Upper lobe of right lung (tissue), 1 donor: ENCODE measurements at places on chromosomes 4 and X. TPM values are rescaled to one million over a fixed set of nuclear protein-coding genes. Genes with fewer than 3 reads are reported as not detected.

- DNase-seq = no peak
Observed at GRCh38 chrX:154026136-154027021, 6.7 kb upstream of the IRAK1 start.

- peak; percentile 80 for DNase-seq
Observed at GRCh38 chrX:56233682-56234081, 1.5 kb downstream of the KLF8 start.

USP27X gene
- total RNA-seq = 3.0 TPM

PPEF1 gene
- total RNA-seq = 1.1 TPM

GRCh38 chrX:153970357-153971123 lies 1.1 kb downstream of the HCFC1 start:
- DNase-seq = no peak

GRCh38 chr4:170009291-170009690 lies 16.9 kb downstream of the MFAP3L start:
- DNase-seq = no peak

DNA sequence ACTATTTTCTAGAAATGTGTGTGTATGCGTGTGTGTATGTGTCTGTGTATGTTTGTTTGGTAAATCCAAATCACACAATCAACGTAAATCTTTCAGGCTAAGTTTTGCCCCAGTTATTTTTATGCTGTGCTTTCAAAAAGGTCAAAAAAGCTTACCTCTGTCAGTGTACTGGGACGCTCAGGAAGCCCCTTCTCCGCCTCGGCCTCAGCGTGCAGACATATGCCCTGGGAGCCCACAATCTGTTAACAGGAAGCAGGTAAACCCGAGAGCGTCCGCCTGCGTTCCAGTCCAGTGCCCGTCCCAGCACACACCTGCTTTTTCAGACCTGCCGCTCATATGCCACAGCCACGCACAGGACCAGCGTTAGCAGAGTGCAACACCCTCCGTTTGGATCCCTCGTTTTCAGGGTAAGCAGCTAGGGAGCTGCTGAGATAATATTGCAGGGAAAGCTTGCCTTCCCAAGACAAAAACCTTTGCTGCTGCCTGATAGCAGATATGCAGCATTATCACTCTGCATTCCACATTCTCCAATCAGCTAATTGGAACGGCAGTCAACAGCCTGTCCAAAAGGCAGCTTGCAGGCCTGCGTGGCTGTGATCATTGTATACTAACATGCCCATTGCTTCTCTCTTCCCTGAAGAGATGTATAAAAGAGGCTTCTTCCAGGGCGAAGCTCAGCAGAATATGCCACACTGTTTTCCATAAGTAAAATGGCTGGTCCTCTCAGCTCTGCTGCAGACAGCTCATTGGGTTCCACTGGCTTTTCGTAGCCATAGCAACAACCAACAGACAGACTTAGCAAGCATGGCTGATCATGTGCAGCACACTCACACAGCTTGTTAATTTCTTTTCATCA lies at the start of gene SORBS2:
Gene SORBS2 (minus strand): TSS at position 686 of the 856 bp plus-strand sequence. CDS start 121,623 bp downstream, outside the sequence.
- DNase-seq = peak; percentile 79

GRCh38 chr4:112735474-112735951 lies 98.6 kb downstream of the LARP7 start:
- no peak for DNase-seq

DNA sequence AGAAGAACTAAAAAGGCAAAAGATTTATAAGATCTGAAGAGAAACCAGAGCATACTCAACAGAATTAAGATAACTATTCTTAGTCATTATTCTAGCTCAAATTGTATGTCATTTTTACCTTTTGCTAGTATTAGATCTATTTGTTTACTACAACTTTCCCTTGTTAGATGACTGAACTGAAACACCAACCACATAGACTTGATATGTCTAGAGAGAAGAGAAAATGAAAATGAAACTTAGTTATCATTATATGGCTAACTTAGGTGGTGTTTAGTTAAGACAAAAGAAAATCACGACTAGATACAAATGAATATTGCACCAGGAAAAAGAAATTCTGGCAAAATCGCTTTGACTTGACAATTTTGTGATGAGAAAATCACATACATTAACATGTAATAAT lies 690.8 kb downstream of the PCDH18 start:
- no peak for DNase-seq

GRCh38 chrX:8139716-8140115 lies 31.4 kb downstream of the VCX2 start:
- DNase-seq = no peak

- no peak for DNase-seq
Observed at GRCh38 chr4:153438916-153439756, 27.0 kb upstream of the TMEM131L start.

GRCh38 chrX:151692825-151693224 lies 2.4 kb upstream of the PRRG3 start:
- no peak for DNase-seq

DNA sequence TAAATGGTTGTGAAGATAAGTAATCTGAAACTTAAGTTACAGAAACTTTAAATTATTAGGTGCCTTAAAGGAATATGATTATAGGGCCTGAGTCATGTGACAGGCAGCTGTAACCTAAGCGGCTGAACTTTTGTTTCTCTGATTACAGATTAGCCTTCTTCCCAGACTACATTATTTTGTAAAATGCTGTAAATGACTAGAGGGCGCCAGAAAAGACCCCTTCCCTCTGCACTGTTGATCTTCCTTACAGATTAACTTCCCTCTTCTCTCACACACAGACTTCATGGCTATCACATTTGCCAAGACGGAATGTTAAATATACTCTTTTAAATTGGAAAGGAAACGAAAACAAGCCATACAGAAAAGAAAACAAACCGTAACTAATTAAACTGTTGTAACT lies 96.6 kb downstream of the EVC2 start:
- no peak for DNase-seq

DNA sequence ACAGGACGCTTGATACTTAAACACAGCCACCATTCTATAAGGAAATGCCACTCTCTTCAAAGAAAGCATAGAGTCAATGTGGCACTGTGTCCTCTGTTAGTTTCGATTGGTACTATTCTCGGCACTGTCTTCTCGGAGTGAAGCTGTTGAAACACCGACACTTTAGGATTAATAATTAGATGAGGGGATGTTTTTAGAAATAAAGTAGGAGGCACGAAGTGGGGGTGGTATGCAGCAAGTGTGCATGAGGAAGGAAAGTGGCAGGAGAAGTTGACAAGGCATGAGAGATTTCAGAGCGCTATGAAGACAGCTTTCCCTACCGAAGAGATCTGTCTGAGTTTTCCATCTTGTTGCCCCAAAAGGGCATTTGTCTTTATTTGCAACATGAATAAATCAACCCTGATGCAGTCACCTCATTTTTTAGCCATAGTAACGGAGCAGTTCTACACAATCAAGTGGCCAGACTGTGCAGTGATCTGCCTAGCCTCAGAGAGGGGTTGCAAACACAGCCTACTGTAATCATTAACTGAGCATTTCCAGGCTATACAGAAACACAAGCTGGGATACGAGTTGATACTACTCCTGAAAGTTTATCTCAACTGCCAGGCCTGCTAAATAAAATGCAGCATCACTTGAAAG lies 8.3 kb downstream of the GPRIN3 start:
- no peak for DNase-seq

DNA sequence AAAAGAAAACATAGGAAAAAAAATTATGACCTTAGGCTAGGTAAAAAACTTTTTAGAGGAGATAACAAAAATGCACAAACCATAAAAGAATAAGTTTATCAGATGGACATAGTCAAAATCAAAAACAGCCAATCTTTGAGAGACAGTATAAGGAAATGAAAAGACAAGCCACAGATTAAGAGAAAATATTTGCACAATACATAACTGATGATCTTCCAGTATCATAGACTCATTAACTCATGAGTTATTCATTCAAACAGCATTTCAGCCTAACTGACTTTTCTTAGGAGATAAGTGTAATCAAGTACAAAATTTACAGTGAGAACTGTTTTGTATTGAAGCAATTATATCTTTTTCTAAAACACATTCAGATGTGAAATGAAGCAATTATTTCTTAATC lies 183.8 kb downstream of the FBXO8 start:
- no peak for DNase-seq
